Effector CD4-positive, alpha-beta T cell (primary cell): ENCODE measurements at places on chromosomes 12 and 14.

- no peak for DNase-seq
These were observed 259.2 kb upstream of the CRY1 start for GRCh38 chr12:107352347-107353081.

- DNase-seq, result no peak
These were observed 93.1 kb downstream of the SLC5A8 start for GRCh38 chr12:101116911-101117310.

DNA sequence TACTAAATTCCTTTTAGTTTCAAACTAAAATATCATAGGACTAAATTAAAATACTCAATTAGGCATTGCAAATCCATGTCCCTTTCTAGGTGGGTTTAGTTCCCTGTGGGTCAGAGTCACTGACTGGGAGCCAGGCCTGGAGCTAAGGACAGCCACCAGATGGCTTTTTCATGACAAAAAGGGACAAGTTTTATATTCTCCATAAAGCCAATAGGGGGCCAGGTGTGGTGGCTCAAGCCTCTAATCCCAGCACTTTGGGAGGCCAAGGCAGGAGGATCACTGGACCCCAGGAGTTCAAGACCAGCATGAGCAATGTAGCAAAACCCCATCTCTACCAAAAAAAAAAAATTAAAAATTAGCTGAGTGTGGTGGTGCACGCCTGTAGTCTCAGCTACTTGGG, 35.4 kb upstream of the EIF5 start:
- DNase-seq, result no peak

DNA sequence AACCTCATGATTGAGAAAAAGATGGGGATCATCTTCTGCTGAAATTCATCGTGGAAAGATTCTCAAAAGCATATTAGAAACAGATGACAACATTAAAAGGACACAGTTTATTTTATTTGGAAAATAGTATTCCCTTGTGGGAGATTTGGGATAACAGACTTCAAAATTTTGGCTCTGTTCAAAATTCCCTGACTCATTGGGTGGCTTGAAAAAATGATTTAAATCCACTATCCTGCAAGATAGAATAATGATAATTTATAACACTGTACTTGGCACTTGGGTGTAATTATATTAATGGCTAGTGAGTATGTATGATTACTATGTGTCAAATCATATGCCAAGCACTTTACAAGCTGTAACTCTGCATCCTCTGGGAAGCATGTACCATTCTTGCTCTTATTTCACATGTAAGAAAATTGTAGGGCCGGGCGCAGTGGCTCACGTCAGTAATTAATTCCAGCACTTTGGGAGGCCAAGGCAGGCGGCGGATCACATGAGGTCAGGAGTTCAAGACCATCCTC, 128.8 kb downstream of the LMNTD1 start:
- no peak for DNase-seq

- DNase-seq, result no peak
These were observed 11.4 kb downstream of the MMP14 start for GRCh38 chr14:22847661-22848341.

DNA sequence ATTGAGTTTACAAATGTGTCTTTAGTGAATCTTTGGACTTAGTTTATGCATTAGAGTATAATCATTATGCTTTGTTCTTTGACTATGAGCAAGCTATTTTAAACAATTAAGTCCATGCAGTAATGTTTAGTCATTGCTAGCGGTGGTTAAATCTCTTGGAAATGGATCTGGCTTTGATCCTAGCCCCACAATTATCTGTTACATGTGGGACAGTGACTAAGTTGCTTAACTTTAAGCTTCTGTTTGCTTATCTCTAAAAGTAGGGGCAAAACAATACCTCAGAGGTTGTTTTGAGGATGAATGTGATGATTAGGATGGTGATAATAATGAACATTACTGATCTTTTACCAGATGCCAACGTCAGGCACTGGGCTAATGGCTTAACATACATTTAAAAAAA, 124.2 kb downstream of the NPAS3 start:
- DNase-seq, result no peak

GRCh38 chr12:27711317-27711682, 668 bp downstream of the MRPS35 start:
- DNase-seq, result no peak

DNA sequence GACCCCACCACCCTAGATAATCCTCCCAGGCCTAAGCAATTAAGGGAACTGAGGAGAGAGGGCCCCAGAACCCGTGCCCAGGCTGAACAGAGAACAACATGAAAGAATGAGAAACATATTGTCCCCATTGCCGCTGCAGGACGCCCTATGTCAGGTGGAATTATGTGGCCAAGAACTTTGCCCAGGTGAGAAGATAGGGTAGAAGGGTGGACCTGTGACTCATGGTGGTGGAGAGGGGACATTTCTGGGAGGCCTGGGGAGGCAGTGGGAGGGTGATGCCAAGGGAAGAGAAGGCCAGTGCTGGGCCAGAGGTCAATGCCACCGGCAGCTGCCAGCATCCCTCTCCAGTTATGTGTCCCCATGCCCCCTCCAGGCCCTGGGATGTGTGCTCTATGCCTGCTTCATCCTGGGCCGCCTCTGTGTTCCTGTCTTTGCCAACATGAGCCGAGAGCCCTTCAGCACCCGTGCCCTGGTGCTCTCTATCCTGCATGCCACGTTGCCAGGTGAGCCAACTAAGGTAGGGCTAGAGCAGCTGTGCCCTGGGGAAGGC, 15.5 kb downstream of the SOAT2 start:
- DNase-seq, result no peak

GRCh38 chr12:120496413-120497340, 764 bp downstream of the DYNLL1 start:
- peak; percentile 44 for DNase-seq

DNA sequence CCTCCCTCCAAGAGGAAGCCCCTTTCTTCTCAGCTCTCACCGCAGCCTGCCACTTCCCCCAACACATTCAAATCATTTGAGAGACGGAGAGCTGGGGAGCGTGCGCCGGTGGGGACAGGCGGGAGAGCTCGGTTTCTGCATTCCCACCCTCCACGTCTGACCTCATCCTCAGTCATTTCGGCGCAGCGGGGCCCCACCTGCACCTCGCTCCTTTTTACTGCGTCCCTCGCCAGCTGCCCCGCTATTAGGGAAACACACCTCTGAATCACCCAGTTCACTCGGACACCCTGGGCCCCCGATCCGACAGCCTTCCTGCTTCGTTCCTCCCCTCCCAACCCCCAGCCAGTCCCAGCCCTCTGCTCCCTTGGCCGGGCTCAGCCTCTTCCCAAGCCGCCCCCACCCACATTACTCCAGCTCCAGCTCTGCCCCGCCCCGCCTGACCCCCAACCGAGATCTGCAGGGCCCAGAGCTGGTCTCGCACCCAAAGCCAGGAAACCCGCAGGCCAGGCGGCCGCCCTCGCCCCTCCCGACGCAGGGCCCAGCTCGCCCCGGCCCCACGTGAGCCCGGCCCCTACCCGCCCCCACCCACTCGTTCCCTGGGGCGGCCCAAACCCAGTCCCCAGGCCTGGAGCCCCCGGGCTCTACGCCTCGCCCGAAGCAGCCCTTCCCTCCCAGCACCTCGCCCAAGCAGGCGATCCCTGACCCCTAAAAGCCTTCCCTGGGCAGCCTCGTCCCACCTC, 783 bp downstream of the CORO1C start:
- DNase-seq, result peak; percentile 10

- DNase-seq, result no peak
These were observed 42.0 kb downstream of the GPHB5 start for GRCh38 chr14:63276492-63277342.

DNA sequence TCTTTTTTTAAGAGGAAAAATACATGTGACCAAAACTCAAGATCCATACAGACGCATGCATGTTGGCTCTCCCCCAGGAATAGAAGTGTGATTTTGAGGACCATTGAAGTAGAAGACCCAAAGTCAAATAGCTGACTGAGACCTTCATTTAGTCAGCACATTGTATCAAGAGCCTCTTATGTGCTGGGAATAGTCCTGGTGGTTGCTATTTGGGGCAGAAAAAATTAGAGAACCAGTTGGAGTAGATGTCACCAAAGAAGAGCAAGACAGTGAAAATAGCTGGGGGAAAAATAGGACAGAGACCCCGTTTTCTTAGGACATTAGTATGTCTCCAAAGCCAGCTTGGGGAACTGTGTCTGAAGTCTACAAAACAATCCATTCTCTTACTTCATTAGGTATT, 93.6 kb downstream of the PELI2 start:
- DNase-seq, result no peak

- no peak for DNase-seq
These were observed 2.9 kb upstream of the RAB35 start for GRCh38 chr12:120119271-120119973.

GRCh38 chr12:63018273-63018672, 83.3 kb upstream of the PPM1H start:
- DNase-seq, result no peak

DNA sequence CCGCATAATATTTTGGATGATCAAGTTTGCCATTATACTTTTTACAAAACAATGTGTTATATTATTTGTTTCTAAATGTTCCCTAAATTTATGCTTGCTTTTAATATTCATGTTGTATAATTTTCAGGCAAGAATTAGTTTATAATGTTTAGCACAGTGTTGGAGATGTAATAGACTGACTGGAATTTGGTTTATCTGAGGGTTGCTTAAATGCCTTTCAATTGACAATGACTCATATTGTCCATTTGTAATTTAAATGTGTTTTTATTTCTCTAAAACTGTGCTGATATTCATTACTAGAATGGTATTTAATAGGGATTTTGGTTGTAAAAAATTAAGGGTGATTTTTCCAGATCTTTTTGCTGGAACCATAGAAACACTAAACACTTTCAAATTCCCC, 788.4 kb downstream of the SLC6A15 start:
- no peak for DNase-seq

DNA sequence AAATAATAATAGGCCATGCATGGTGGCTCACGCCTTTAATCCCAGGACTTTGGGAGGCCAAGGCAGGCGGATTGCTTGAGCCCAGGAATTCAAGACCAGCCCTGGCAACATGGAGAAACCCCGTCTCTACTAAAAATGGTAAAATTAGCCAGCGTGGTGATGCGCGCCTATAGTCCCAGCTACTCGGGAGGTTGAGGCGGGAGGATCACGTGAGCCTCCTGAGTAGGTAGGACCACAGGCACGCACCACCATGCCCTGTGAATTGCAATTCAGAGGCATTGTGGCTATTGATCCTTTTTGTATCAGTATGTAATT, 2.3 kb downstream of the ARHGDIB start:
- peak; percentile 25 for DNase-seq

GRCh38 chr14:68412505-68413465, 380.1 kb downstream of the ZFP36L1 start:
- DNase-seq, result no peak

DNA sequence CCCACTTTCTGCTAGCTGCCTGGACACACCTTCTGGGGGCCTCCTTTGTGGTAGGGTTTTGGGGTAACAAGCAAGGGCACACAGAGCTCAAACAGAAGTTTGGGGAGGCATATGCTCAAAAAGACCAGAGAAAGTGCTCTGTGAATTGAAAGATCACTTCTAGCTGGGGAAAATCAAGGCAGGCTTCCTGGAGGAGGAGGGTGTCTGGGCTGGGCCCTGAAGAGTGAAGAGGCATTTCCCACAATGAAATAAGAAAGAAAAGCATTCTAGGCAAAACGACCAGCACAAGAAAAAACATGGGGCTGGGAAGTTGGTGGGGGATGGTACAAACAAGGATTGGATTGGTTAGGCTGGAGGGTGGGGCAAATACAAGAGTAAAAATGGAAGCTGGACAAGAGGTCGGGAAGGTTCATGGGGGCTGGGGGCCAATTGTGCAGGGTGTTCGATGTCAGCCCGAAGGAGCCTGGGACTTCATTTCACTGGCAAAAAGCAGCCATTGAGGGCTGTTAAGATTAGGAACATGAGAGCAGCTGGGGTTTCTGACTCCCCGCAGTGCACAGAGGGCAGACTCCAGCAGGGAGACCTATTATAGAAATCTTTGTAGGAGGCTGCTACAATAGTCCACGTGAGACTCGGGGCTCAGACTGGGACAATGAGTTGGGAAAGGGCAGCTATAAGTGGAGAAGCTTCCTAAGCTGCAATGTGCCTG, 51.5 kb upstream of the CMKLR1 start:
- no peak for DNase-seq

GRCh38 chr12:7101047-7101693, 7.8 kb downstream of the C1RL start:
- no peak for DNase-seq
